CD4-positive, alpha-beta T cell treated with Interleukin-4 for 1 hour (primary cell): ENCODE measurements at places on chromosomes 1 and 21.

- no peak for DNase-seq
These were observed 101.8 kb downstream of the AKT3 start for GRCh38 chr1:243748227-243748626.

DNA sequence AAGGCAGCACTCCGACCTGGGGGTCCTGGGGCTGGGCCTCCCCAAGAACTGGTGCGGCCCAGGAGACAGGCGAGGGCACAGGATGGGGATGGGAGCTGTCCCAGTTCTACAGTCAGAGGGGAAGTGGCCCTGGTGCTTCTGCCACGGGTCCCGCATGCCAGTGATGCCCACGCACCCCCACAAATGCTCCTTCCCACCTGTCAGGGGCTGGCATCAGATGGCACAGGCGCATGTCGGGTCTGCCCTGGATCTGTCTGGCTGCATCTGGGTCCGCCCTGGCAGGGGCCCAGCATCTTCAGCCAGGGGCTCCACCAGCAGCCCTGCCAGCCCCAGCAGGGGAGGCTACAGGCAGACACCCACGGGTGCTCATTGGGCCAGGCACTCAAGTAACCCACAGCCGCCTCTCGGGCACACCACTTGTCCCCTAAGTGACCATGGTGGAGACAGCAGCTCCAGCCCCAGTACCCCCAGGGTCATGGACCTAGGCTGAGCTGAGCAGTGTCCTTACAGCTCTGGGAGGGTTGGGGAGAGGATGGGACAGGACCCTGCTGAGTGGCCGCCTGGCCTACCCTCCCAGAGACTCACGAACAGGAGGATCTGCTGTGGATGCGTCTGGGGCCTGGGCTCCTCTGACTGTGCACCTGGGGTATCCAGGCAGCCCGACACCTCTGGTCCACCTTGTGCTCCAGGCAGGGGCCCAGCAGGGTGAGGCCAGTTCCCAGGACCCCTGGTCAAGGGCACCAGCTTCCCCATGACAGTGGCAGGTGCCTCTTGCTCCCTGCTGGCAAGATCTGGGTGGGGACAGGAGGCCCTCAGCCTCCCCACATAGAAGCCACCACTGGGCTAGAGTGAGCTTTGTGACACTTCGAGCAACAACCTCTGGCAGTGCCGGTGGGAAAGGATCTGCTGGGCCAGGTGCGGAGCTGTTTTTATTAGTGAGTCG is 5.4 kb downstream of the SMIM1 start:
- no peak for DNase-seq

DNA sequence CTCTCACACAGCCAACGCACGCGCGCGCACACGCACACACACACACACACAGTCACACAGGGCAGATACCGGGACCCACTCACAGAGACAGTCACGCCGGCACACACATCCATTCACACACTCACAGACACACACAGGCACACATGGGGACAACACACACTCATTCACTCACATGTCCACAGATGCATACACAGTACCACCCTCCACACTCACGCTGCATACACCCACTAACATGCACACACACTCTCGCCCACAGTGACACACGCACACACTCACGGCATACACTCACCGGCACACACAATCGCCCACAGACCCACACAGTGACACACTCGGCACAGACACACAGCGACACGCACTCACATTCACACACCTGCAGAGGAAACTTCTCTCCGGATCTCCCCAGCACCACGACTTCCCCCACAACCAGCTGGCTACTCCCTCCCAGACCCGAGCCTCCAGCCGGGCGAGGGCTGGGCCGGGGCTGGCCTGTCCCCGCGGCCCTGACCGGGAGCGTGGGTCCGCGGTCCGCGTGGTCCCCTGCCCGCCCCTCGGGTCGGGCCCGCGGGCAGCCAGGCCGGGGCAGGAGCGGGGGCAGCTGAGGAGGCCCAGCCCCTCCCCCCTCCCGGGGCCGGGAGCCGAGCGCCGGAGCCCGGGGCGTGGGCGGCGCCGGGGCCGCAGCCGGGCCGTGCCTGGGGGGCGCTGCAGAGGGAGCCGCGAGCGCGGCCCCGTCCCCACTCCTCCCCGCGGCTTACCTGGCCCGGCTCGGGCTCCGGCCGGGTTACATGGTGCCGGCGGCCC is 552 bp downstream of the DLGAP3 start:
- peak; percentile 24 for DNase-seq

GRCh38 chr1:94456736-94457135 is 38.5 kb downstream of the ABCD3 start:
- no peak for DNase-seq

- no peak for DNase-seq
These were observed 20.2 kb upstream of the ERO1B start for GRCh38 chr1:236301958-236302335.

DNA sequence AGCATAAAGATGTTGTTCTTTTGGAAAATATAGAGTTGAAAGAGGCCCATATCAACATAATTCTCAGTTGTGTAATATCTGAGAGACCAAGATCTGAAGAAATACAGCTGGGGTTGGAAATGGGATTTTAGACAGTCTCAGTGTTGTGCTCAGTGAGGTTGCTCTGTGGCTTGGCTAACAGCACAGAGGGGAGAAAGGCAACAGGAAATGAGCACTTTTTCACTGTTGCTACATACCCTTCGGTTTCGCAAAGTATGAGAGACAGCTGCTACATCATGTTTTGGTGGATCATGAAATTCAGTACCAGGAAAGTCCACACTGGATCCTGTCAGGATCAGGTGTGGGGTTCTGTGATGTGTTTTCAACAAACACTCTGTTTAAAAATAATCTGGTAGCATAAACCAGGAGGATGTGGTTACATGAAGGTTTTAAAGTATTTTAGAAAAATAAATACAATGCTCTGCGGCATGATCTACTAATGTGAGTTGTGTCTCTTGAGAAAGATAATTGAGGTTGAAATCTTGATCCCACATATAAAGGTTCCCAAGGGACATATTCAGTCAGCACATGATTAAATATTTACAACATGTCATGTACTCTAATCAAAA is 7.0 kb upstream of the GPR88 start:
- DNase-seq, result peak; percentile 54

DNA sequence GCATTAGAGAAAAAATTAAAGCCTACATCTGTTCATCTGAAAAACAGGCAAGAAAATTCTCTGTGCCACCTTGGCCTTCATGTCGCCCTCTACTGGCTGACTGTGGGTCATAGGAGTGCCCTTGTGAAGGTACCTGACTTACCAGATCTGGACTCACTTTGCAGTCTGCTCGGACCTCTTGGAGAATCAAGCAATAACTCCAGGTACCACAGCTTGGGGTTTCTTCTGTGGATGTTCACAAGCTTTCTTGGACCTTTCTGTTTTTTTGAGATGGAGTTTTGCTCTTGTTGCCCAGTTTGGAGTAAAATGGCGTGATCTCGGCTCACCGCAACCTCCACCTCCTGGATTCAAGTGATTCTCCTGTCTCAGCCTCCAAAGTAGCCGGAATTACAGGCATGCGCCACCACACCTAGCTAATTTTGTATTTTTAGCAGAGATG is 2.4 kb upstream of the PRAMEF18 start:
- DNase-seq, result peak; percentile 22

GRCh38 chr1:121445679-121446078 is 260.9 kb downstream of the SRGAP2C start:
- DNase-seq, result no peak

GRCh38 chr21:45592208-45592619 is 50.0 kb upstream of the SLC19A1 start:
- peak; percentile 78 for DNase-seq

DNA sequence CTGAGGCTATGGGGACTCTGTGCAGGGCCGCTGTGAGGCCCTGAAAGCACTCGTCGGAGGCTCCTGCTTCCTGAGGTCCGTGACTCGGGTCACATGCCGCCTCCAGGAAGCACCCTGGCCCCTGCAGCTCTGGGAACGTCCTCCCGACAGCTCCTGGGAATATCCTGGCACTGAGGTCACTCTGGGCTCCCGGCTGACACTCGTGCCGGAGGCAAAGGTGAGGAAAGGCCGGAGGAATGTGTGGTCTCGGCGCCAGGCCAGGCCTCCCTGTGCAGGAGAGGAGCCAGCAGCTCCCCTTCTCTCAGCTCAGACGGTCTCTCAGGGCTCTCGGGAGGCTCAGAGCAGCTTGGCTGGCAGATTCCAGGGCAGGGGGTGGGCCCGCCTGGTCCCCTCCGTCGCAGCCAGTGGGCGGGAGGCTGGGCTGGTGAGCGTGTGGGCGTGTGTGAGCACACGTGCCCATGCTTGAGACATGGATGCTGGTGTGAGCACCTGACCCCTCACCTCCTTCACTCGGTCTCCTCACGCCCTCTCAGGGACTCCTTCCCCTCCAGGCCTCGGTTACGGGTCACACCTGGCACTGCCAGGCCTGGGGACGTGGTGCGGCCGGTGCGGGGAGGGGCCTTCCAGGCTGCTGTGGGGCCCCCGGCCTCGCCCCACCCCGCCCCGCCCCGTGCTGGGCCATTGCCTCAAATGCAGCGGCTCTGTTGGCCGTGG is 5.5 kb upstream of the RNF223 start:
- no peak for DNase-seq

GRCh38 chr1:42931108-42931539 is 27.5 kb downstream of the SLC2A1 start:
- peak; percentile 68 for DNase-seq

DNA sequence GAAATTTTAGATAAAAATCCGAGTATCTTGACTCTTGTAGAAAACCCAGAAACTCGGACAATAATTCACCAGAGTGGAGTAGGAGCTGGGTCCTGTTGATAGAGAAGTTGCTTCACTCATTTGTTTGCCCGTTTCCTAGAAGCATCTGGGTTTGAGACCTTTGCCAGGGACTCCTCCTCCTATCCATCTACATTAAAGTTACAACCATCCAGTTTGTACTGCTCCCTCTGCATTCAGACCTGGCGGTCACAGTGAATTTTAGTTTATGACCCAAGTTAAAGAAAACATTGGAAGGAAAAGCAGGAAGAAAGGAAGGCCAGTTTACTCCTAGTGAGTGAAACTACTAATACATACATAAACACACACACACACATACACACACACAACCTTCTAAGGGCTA is 64.6 kb downstream of the CLDN17 start:
- DNase-seq, result no peak

GRCh38 chr1:55893155-55893554 is 678.0 kb upstream of the USP24 start:
- no peak for DNase-seq

DNA sequence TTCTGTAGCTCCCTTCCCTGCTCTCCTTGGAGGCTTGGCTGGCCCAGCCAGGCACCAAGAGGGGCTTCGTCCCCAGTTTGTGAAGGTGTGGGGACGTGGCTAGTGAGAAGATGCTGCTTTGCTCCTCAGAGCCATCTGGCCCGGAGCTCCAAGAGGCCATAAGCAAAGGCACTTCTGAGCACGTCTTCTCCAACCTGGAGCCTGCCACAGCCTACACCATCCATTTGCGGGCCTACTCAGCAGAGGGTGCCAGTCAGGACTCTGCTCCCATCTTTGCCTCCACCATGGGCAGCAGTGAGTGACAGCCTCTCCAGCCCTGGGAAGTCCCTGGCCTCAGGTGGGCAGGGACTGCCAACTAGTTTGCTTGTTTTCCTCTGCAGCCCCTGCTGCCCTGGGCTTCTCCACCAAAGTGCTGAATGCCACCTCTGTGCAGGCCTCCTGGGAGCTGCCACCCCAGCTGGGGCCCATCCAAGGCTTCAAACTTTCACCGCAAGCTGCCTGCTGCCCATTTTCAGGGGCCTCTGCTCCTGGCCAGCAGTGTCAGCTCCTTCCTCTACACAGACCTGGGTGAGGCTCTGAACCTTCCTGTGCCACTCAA is 25.9 kb downstream of the SLC27A3 start:
- DNase-seq, result no peak

GRCh38 chr1:1353389-1354151 is 4.4 kb upstream of the DVL1 start:
- no peak for DNase-seq

DNA sequence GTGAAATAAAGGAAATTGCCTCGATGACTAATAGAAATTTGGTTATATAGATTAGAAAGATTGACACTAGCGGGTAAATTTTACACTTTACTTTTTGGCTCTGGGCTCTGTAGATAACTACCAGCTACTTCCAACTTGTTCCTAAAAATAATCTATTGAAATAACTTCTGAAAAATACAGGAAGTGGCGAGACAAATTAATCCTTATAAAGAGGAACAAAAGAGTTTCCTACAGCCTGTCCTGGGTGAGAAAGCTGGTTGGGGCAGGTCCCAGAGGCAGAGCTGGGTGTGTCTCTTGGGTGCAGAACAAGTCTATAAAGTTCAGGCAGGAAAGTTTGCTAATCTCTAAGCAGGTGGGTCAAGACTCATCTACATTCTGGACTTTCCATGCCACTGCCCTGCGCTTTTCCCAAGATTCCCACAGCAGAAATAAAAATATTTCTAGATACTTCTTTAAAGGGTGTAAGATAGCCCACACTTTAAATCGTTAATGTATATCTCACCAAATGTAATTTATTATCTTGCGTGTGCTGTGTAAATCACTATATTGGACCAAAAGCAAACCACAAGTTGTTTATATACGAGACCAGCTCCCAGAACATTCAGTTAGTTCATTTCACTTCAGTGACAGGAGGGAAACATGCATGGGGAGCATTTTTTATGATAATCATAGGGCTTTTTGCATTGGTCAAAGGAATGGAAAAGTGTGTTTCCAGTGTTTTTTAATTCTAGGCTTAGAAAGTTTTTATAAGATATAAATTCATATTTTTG is 70.1 kb upstream of the NRIP1 start:
- DNase-seq, result peak; percentile 17

DNA sequence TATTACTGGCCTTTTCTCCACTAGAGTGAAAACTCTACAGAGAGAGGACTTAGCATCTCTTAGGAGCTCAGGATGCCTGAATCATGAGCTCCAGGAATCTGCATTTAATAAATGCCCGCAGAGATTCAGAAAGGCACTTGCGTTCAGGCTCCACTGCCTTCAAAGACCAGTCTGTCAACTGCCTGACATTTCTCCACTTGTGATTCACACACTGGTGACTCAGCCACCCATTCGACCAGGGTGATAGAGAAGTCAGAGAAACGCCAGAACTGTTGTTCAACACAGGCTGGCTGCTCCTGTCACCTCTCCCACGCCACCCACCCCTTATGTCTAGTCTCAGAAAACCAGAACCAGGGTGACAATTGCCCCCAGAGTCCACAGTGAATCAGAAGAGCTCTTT is 26.9 kb upstream of the LBR start:
- peak; percentile 63 for DNase-seq

GRCh38 chr1:59903141-59903754 is 23.3 kb downstream of the CYP2J2 start:
- no peak for DNase-seq

- peak; percentile 57 for DNase-seq
These were observed 5.0 kb downstream of the PRELP start for GRCh38 chr1:203480525-203481084.
